ENCODE measurements at places on chromosomes 7 and 10. TPM values are rescaled to one million over a fixed set of nuclear protein-coding genes. Genes with fewer than 3 reads are reported as not detected.

DNA sequence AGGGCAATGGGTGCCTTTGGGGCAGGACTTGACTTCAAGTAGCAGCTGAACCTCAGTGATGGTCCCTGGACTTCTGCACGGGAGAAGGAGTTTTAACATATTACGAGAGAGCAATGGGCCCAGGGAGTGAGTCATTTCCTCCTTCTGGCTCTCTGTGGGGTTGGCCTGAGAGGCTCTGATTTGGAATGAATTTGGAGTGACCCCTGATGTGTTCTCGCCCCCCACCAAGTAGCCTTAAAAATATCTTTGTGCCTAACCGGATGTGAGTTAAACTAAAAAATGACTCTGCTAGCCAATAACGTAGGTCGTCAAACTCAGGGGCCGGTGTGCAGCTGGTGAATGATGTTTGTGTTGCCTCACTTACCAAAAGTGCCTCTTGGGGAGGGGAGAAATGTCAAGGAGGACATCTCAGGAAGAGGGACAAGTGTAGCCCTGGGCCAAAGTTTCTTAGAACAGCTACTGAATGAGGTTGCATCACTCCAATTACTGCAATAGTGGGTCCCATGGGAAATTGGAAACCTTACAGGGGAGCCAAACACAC, 656.6 kb downstream of the INHBA start:
- DNase-seq = peak; percentile 60

- DNase-seq = no peak
Observed at GRCh38 chr10:92742331-92743228, 52.8 kb downstream of the HHEX start.

DNA sequence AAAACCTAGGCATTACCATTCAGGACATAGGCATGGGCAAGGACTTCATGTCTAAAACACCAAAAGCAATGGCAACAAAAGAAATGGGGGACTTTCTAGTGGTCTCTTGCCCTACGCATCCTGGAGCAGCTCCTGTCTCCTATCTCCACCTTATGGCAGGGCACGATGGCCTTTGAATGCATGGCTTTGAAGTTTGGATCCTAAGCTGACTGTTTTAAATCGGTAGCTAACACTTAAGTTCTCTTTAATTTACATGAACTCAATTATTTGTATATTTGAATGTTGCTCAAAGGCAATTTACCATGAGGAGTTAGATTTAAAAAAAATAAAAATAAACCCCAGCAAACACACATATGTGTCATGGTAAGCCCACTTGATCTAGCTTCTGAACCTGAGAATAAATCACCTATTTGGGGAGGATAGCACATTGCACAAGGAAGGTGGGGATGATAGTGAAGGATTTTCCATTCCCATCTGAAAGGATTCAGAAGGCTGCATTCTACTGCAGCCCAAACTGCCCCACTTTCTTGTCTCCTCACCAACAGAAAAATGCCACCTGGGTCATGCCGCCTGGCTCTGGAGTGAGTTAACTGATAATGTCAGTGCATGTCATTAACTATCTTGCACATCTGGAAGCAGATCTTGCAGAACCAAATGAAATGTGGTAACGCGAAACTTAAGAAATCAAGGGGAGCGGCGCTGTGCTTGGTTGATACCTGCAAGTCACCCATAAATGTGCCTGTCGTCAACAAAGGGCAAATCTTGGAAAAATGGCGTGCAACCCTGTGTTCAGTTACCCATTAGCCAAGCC, 12.4 kb downstream of the KLF6 start:
- no peak for DNase-seq

C10orf105 gene
- not detected for total RNA-seq

RNF148 gene
- total RNA-seq = 0.74 TPM

SFRP5 gene
- total RNA-seq = 140 TPM

OR6B1 gene
- not detected for total RNA-seq

SLC18A3 gene
- not detected for total RNA-seq
